ENCODE measurements at places on chromosomes 6 and 20.

DNA sequence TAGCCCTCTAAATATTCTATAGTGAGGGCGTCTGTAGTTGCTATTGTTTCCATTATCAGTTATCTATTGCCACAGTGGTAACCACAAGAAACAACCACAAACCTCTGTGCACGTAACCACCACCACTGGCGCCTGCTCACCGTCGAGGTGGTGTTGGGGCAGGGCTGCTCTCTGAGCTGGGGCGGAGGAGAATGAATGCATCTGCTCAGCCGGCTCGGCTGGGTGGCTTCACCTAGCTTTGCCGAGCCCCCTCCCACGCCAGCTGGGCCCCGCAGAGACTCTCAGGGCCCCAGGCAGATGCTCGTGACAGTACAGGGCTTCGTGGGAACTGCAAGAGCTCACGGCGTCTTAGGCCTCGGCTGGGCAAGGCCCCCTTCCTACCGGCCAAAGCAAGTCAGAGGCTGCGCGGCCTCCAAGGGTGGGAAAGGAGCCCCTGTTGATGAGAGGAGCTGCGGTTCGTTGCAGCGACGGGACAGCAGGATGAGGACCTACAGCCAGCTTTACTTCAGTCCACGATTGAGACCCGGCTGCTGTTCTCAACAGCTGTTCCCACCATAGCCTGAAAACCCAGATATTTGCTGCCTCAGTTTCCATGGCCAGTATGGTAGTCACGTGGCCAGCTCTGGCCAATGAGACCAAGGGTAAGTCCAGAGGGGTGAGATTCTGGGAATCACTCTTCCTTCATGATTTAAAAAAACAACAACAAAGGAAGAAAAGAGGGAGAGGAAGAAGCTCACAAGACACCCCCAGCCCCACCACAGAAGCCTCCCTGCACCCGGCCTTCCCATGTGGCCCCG, 120.2 kb upstream of the AFDN start:
- DNase-seq, result no peak

DNA sequence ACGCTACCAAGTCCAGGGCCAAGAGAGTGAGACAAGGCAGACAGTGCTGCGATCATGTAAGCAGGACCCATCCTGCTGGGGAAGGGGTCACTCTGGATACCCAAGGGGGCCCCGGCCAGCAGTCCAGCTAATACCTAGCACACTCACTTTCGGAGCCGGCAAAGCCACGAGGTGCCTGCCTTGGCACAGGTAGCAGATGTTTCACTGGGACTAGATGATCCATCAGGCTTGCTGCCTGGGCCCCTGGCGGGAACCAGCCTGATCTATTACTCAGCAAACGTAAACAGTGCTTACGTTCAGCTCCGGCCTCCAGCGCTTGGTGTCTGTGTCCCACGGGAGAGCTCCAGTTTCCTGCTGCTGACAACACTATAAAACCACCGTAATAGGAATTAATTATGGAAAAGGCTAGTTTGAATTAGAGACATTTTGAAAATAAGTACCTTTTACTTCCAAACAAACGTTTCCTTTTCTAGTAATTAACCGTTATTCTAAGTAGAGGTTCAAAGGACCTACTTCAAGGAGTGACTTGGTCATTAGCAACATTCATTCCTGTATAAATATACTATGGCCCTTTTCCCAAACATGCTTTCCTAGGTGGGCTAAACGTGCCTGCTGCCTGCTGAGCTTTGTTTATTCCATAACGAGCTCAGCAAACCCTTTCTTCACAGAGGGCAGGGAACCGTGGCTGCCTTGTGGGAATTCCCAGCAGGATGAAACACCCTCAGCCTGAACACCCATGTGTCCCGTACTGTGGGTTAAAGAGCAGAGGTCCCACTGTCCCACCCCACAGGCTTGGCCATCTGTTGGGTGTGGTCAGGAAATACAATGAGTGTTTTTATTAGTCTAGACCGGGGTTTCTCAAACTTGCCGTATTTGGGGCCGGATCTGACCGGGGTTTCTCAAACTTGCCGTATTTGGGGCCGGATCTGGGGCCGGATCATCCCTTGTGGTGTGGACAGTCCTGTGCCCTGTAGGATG, 18.4 kb downstream of the SLC22A23 start:
- peak; percentile 94 for DNase-seq

- peak; percentile 42 for DNase-seq
Measured at GRCh38 chr6:14271789-14272736, 154.5 kb downstream of the CD83 start.

- peak; percentile 58 for DNase-seq
Measured at GRCh38 chr6:44415873-44416502, 28.5 kb downstream of the CDC5L start.

DNA sequence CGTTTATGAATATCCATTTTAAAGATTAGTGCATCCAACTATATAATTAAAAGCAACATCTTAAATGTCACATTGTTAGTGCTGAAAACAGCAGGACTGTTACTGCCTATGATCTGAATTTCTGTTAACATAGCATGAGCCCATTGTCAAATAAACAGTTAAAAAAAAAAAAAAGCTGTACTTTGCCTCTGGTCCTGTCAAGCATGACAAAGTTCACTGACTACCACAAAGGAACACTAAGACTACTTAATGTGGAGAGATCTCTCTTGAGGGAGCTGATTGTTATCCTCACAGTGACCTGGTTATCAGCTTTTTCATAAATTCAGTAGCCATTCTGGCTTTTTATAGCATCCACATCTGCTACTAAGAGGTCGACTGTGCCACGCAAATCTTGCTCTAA, 228.1 kb downstream of the TMEM200A start:
- DNase-seq, result no peak

GRCh38 chr6:32969685-32970412, 1.5 kb downstream of the BRD2 start:
- peak; percentile 97 for DNase-seq
